Stimulated activated CD8-positive, alpha-beta memory T cell treated with anti-CD3 and anti-CD28 coated beads, Interleukin-2, amount 100 ng/mL, for 48 hours (primary cell): ENCODE measurements at places on chromosomes 3 and 15.

GRCh38 chr15:23565395-23566070, at the start of gene MKRN3:
Gene MKRN3 (plus strand): TSS chr15:23565674. CDS start chr15:23565783, 109 bp downstream.
- peak; percentile 7 for DNase-seq

- no peak for DNase-seq
Measured at GRCh38 chr3:53163444-53164387, 2.7 kb downstream of the PRKCD start.

- no peak for DNase-seq
Measured at GRCh38 chr15:48003441-48003840, 117.3 kb upstream of the SLC24A5 start.

GRCh38 chr3:35647461-35647860, 8.1 kb downstream of the ARPP21 start:
- no peak for DNase-seq

DNA sequence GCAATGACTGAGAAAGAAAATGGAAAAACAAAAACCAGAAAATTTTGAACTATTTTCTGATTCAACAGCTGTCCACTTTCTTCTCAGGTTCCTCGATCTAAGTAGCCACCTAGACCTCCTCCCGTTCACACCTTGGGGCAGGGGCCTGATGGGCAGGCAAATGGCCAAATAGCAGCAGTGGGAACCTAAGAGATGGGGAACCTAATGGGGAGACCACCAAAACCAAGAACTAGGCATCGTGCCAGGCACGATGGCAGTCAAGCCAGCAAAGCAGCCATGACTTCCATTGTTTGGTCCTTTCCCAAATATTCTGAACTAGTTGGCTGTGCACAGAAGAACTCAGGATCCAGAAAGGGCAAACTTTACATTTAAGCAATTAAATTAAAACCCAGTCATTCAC, 57.1 kb downstream of the CAPN7 start:
- DNase-seq: no peak

- no peak for DNase-seq
Measured at GRCh38 chr3:154668835-154669234, 238.8 kb upstream of the GPR149 start.

- DNase-seq: peak; percentile 62
Measured at GRCh38 chr15:100918034-100918689, 995 bp upstream of the LRRK1 start.
